ENCODE measurements at places on chromosomes 1 and 21.
A peak's percentile ranks its signal among the peaks of the same experiment; 100 is the strongest.

DNA sequence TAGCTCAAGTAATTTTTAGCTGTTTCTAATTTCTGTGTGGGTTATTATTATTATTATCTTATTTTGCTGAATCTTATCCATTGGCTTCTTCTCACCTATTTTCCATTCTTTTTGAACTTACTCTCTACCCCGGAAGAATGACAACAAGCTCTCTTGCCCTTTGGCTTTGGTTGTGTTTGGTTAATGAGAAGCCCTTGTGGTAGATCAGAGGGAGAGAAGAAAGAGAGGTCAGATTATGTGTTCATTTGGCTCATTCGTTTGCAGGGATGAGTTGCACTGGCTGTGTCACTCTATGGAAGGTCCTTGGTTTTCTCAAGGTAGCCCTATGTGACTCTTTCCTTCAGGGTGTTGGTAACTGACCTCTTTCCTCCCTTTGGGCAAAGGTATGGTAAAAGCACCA lies 391.9 kb downstream of the LMO4 start:
- no peak for DNase-seq

GRCh38 chr1:38641661-38642060 lies 217.9 kb downstream of the RRAGC start:
- DNase-seq = no peak

DNA sequence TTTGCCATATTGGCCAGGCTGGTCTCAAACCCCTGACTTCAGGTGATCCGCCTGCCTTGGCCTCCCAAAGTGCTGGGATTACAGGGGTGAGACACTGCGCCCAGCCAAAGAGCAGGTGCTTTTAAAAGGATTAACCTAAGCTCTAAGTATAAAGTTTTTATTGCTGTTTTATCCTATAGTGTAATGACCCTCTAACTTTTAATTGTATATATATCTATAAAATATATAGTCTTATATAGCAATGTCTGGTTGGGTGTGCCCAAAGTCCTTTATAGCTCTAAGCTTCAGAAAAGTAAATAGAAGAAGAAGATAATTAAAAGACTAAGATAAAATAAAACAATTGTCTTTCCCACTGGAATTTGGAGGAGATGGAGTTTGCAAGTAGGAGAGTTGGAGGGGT lies 73.8 kb upstream of the ATP5PO start:
- no peak for DNase-seq

DNA sequence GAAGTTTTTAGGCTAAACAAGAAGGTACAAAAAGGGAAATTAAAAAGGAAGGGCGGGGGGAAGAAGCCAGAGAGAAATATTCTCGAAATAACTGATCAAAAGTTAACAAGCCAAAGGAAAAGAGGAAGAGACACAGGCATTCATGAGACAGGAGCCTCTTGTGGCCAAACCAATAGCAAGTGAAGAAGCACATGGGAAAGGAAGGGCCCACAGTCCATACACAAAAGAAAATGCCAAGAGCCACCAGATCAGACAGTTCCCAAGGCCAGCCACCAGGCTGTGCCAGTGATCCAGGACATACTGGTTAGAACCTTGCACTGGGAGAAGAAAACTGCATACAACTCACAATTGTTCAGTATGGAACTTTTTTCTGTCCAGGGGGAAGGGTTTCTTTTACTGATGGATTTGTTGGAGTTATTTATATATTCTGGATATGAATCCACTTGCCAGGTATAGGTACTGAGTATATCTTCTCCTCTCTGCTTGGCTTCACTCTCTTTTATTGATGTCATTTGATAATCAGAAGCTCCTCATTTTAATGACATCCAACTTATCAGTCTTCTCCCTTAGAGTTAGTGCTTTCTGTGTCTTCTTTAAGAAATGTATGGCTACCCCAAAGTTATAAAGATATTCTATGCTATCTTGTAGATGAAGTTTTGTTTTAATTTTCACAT lies 76.8 kb downstream of the CD46 start:
- peak; percentile 51 for DNase-seq

GRCh38 chr1:226733304-226733703 lies 5.8 kb downstream of the ITPKB start:
- DNase-seq = no peak

DNA sequence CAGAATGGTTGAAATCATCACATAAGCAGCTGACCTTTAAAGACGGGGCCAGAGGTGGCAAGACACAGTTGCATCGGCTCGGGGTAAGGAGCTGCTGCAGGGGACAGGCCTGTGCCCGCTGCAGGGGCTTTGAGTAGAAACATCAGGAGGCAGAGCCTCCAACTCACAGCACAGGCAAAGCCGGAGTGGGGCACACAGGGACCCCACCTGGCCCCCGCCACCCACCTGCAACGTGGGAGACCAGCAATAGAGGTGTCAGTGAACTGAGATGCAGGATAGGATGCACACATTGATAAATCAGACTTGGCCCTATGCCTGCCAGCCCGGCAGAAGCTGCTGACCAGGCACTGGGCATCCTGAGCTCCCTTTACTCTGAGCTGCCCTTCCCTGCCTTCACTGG lies 257.2 kb downstream of the NPHP4 start:
- DNase-seq = no peak

- DNase-seq = no peak
These were observed 20.1 kb downstream of the CBR1 start for GRCh38 chr21:36089946-36090345.

DNA sequence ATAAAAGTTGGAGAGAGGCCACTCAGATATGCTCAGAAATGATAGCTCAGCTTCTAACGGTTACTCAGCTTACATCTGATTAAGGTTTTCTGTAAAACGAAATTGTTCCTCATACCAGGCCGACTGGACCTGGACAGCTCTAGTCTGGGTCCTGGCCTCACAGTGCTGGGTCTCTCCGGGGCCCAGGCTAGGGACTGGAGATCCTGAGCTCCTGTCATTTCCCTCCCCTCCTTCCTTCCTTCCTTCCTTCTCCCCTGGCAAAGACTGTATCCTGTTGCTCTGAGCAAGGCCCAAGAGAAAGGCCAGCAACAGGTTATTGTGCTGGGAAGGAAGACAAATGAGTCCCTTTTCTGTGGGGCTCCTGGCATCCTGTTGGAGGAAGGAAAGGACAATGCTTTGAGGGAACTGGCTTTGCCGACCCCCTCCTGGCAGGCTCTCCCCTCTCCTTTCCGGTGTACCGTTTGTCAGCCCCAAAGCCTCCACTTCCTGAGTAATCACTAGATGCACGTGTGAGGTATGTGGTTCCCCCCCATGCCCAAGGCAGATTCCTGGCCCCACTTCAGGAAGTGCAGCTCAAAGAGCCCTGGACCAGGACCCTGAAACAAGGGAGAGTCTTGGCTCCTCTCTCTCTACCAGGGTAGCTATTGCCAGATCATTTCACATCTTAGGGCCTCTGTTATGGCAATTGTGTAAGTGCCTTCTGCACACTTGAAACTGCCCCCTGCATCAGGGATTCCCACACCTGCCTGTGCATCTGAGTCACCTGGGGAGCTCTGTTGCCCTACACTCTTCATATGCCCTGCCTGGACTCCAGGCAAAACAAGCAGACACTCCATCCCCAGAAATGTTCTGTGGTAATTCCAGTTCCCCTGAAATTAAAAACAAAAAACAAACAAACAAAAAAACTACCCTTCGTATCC lies 212.7 kb upstream of the FGGY start:
- DNase-seq = no peak

- no peak for DNase-seq
These were observed 32.5 kb downstream of the THRAP3 start for GRCh38 chr1:36256558-36257374.

DNA sequence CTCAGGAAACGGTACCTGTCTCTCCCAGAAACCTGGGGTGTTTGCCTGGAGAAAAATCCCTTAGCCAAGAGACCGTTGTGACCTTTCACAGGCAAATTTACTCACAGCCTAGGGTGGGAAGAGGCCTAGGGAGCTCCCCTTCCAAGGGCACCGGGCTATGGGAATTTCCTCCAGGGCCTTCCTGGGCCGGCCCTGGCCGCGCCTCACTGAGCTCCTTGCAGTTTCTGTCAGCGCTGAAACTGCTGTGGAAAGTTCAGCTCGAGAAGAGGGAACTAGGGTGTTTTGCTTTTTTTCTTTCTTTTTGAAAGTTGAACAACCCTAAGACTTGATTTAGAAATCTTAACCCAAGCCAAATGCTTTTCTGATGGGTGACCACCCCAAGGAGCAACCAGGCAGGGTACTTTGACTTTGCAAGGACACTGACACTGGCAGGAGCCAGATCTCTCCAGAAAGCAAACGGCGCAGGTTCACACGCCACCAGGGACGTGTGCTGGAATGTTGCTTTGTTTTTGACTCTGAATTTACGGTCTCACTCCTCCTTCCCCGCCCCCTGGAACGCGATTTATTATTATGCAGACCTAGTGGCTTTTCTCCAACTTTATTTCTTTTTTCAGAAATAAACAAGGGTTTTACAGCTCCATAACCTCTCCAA lies 229.6 kb upstream of the JUN start:
- DNase-seq = no peak

DNA sequence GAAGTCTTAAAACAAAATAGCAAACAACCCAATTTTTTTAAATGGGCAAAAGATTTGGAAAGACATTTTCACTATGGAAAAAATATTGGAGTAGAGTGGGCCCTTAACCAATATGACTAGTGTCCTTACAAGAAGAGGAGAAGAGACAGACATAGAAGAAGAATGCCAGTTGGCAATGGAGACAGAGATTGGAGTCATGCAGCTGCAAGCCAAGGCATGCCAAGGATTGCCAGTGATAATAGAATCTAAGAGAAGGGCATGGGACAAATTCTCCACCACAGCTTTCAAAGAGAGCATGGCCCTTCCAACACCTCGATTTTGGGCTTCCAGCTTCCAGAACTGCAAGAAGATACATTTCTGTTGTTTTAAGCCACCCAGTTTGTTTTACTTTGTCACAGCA lies 92.7 kb downstream of the RGS2 start:
- DNase-seq = no peak

DNA sequence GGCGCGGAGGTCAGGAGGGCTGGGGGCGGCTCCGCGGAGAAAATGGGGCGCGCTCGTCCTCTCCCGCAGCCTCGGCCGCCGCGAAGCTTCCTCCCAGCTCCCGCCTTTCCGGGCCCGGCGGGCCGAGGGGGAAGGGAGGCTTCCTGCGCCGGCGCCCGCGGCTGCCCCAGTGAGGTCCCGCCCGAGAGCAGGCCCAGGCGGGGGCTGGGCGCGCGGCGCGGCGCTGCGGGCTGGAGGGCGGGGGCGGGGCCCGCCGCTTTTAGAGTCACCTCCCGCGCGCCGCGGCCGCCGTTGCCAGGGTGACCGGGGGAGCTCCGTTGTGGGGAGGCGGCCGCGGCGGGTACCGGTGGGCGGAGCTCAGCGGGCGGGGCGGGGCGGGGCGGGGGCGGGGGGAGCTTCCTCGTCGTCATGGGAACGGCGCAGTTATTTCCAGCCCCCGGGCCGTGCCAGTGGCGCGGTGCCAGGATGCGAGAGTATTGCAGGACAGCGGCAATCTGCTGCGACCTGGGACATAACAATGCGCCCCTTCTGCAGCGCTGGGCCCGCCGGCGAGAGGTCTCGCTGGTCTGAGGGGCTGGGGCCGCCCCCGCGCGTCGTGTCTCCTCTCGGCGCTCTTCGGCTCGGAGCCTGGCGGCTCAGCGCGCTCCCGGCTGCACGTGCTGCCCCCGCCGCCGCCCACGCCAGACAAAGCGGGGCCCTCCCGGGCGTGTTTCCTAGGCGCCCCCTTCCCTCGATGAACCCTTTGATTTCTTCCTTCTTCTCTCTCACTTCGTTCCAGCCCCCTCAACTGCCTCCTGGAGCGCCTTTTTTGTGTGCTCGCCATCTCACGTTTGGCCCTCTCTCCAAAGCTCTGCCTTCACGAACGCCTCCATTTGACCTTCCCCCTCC lies 16.9 kb downstream of the IER5 start:
- DNase-seq = peak; percentile 74

- DNase-seq = no peak
These were observed at the start of gene CD101 for GRCh38 chr1:117001254-117001927. Gene CD101 (plus strand): TSS chr1:117001760. CDS start chr1:117001818, 58 bp downstream.

DNA sequence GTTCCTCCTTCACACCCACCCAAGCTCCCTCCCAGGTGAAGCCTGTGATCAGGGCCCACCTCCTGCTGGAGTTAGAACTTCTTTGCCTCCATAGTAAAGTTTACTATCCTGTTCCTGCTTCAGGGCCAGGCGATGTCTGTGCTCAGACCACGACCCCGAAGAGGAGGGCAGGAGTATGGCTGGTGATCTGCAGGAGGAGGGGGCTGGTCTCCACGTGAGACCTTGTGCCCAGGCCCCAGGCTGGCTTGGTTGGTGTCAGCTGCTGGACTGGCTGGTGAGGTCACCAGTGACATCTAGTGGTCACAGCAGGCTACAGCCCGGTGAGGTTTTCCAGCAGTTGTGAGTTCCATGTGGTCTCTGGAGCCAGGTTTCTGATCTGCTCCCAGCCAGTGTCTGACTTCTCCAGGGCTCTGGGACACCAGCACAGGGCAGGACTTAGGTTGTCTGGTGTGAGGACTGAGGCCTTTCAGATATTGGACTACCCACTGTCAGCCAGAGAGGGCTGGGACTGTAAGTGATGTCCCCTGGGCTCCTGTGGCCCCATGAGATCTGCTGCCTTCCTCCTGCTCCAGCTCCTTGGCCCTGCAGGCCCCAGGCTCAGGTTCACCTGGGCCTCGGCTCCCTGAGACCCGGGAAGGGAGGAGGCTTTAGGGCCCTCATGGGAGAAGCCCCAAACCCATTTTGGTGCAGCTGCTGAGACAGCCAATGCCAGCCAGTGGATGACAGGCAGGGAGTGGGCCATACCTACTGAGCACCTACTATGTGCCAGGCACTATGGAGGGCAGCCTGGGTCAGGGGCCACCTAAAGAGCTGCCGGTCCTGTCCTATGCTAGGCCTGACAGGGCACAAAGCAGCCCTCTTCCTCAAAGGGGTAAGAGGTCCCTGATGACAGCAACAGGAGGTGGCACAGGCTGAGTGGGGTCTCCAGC lies 6.0 kb upstream of the UBL4B start:
- peak; percentile 15 for DNase-seq

GRCh38 chr1:84721152-84721551 lies 30.9 kb upstream of the SSX2IP start:
- DNase-seq = no peak

DNA sequence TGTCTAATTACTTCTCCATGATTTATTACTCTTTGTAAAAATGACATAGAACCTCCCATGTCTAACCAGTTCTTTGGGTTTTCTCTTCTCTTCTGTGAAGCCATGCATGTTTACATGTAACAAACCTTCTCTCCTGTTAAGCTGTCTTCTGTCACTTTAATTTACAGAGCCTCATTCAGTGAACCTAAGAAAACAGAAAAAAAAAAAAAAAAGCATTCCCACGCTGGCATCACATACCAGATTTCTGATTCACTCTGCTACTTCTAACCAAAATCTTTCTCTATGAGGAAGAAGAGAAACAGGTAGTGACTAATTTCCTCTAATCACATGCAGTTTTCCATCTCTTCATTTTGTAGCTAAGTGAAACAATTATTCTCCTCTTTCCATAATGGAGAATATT lies 141.4 kb upstream of the CXADR start:
- no peak for DNase-seq

GRCh38 chr1:231073331-231073730 lies 33.3 kb upstream of the FAM89A start:
- DNase-seq = no peak
